T1000 (cell line): ENCODE measurements at places on chromosomes 6 and 20.
A peak's percentile ranks its signal among the peaks of the same experiment; 100 is the strongest.

GRCh38 chr20:43448748-43449535 lies 8.8 kb upstream of the SRSF6 start:
- no peak for DNase-seq

- no peak for DNase-seq
Observed at GRCh38 chr20:62551407-62552323, 75.9 kb upstream of the GATA5 start.

DNA sequence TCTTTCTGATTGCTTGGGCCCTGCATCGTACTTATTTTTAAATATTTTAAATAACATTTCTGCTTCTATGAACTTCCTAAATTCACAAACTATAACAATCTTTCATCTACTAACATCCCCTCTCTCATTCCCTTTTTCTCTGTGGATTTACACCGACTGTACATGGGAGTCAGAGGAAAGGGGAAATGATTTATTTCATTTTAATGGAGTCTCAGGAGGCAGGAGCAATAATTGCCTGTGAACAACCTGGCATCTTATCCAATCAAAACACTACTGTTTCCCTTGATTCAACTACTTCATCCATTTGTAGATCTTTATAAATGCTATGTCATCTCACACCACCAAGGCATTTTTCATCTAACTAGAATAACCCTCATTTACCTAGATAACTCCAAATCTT lies 89.6 kb downstream of the FHL5 start:
- DNase-seq, result no peak

DNA sequence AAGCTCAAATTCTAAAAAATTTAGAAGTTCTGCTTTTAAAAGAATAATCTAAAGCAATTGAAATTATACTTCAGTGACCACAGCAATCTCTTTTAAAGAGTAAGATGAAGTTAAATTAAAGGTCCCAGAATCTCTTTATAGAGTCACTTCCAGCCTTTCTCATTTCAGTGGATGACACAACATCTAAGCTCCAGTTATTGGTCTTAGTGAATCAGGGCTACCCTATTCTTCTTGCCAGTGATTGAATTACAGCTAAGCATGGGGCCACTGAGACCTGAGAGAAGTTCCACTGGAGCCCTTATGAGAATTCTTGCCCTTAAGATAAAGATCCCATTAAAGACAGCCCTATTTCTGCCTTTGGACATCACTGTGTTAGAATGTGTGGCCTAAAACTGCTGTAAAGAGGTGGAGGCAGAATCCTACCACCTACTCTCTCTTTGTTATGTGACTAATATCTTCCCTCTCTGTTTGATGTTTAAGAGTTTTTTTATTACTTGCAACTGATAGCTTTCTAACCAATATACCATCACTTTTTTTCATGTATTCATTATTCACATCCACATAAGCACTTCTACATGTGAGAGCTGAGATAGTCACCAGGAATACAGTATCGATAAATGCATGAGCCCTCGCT lies 128.6 kb downstream of the UNC5CL start:
- DNase-seq, result no peak

DNA sequence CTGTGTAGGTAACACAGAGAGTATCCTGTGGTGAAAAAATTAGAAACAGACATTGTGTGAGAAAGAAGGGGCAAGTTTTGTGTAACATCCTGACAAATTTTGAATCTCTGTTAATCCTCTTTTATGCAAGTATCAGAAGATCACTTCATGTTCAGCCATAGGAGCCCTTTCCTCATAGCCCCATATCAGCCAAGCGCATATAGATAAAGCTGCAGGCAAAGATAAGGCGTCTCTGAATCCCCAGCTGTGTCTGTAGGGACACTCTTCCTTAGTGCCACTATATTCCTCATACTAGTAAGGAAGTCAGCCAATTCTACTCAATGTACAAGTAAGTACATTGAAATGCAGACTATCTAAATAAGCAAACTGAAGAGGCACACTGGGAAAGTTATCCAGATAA lies 22.3 kb downstream of the HTR1E start:
- no peak for DNase-seq

DNA sequence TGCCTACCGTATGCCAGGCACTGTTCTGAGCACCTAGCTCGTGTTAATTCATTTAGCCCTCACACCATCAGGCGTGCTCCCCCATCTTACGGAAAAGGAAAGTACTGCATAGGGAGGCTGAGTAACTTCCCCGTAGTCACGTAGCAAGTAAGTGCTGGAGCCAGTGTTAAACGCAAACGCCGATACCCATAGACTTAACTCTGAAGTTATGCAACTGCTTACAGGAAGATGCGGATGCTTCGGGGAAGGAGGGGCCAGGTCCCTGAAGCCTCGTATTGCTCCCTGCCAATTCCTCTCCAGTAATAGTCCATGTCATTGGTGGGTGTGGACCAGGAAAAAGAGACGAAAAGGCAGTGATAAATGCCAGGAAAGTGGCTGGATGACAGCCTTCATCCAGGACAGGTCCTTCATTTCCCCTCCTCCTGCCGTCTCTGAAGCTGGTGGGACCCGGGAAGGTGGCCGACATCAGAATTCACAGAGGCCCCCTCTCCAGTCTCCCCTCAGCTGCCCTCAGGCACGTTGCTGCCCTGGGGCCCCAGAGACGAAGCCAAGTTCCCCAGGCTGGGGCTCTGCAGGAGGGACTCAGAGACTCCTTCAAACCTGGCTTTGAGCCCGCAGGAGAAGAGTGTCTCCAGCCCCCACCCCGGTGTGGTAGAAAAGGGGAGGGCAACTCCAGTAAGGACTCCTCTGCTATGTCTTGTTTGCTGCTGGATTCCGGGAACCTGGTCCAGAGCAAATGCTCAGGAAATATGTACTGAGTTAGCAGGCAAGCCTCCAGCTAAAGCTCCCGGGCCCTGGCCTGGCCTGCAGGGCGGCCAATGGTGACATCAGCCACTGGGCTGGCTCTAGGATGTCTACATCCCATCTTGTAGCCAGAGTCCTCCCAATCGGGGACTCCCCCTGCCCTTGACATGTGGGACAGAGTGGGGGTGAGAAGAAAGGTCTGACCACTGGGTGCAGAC lies 37.8 kb downstream of the RAB44 start:
- DNase-seq, result peak; percentile 49

DNA sequence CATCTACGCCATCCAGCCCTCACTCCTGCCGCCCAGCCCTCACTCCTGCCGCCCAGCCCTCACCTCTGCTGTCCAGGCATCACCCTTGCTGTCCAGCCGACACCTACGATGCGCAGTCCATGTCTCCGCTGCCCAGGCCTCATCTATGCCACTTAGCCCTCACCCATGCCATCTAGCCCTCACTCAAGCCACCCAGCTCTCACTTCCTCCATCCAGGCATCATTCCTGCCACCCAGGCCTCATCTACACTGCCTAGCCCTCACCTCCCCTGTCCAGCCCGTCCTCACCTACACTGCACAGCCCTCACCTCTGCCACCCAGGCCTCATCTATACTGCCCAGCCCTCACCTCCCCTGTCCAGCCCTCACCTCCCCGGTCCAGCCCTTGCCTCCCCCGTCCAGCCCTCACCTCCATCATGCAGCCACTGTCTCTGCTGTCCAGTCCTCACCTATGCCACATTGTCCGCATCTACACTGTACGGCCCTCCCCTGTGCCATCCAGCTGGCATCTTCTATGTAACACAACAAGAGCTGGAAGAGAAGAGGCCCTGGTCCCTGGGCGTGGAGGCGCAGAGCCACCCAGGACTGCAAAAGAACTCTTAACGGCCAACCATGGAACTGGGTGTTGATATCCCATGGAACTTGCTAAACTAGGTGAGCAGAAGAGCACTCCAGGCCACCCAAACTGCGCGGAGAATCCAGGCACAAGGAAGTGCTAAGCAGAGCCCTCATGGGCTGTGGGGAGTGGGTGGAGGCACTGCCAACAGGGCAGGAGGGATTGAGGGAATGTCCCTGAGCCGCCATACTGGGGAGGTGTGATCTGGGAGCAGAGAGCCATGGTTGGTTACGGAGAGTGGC lies 31.0 kb downstream of the RNASET2 start:
- no peak for DNase-seq
